SK-N-SH treated with all-trans-retinoic acid at 6 μM for 48 hours (cell line): ENCODE measurements at places on chromosomes 1 and 21.

DNA sequence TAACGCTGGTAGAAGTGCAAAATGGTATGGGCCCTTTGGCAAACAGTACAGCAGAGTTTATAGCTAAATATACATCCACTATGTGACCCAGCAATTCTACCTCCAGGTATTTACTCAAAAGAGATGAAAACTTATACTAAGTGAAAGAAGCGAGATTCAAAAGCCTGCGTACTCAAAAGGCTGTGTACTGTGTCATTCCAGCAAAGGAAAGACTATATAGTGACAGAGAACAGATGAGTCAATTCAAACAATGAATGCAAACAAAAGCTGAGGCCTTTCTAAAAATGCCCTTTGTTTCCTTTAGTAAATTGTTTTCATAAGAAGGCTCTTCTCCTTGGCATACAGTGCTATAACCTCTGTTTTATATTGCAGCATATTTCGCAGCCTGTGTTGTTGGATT, 268.8 kb upstream of the CSF3R start:
- no peak for ATAC-seq

DNA sequence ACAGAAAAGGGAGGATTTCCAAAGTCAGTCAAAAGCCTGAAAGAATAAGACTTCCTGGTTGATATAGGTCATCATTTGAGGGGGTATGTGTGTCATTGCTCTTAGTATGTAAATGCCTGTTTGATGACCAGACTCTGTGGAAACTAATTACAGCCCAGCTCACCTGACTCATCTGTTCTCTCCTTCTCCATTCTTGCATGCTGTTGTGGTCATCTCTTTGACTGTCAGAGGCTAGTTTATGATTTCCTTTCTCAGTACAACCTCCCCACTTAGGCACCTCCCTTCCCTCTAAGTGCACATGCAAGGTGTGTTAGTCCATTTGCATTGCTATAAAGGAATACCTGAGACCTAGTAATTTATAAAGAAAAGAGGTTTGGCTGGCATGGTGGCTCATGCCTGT, 2.4 kb upstream of the C1orf116 start:
- peak; percentile 55 for ATAC-seq

GRCh38 chr1:99647490-99647889, 1.6 kb downstream of the PALMD start:
- ATAC-seq = no peak

- peak; percentile 68 for ATAC-seq
These were observed at the start of gene S100A2 for GRCh38 chr1:153565529-153566374. TSS of gene S100A2 (minus strand) at chr1:153565844. CDS start at chr1:153563877, 1,967 bp downstream.

- ATAC-seq = no peak
These were observed 514.0 kb upstream of the ADAMTS5 start for GRCh38 chr21:27480841-27481261.

- ATAC-seq = no peak
These were observed 713.0 kb downstream of the BRINP3 start for GRCh38 chr1:189764391-189765320.

DNA sequence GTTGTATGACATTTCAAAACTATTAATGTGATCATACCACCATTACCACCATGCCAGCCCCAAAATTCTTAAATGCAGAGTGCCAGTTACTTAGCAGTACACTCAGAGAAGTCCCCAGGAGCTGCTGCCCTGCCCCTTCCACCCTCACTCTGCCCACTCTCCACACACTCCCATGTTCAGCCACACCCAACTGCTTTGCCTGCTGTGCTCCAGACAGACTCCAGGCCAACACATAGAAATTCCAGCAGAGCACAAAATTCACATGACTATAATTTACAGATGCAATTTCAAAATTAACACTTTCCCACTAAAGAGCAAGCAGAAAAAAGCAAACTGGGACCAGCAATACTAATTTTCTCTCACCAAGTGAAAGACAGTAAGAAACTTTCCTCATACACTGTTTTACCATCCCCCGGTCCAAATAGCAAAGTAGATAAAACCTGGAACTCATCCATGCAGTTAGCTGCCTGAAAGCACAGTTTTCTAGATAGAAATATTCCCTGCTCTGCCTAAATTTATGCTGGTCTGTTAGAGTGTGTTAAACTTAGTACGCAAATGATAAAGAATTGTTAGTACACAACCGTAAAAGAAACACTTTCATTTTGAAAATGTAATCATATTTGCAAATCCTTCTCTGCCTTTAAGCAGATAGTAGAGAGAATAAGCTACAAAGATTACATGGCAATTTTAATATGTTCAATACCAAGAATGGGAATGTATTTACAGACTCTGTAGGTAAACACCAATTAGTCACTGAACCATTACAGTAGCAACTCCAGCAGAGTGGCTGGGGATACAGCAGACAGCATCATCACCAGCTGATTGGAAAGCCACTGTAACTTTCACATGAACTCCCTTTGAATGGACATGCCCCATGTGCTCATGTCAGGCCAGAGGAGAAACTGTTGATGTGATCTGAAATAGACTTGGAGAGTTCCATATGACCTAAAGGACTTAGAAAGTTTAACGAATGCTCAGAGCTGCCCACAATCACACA, 176.5 kb downstream of the VAV3 start:
- no peak for ATAC-seq

- no peak for ATAC-seq
These were observed 88.4 kb upstream of the KCNA3 start for GRCh38 chr1:110763149-110763548.

GRCh38 chr21:25360593-25360992, 246.7 kb downstream of the MRPL39 start:
- ATAC-seq = peak; percentile 44; the same call in 1 of the 3 replicates

DNA sequence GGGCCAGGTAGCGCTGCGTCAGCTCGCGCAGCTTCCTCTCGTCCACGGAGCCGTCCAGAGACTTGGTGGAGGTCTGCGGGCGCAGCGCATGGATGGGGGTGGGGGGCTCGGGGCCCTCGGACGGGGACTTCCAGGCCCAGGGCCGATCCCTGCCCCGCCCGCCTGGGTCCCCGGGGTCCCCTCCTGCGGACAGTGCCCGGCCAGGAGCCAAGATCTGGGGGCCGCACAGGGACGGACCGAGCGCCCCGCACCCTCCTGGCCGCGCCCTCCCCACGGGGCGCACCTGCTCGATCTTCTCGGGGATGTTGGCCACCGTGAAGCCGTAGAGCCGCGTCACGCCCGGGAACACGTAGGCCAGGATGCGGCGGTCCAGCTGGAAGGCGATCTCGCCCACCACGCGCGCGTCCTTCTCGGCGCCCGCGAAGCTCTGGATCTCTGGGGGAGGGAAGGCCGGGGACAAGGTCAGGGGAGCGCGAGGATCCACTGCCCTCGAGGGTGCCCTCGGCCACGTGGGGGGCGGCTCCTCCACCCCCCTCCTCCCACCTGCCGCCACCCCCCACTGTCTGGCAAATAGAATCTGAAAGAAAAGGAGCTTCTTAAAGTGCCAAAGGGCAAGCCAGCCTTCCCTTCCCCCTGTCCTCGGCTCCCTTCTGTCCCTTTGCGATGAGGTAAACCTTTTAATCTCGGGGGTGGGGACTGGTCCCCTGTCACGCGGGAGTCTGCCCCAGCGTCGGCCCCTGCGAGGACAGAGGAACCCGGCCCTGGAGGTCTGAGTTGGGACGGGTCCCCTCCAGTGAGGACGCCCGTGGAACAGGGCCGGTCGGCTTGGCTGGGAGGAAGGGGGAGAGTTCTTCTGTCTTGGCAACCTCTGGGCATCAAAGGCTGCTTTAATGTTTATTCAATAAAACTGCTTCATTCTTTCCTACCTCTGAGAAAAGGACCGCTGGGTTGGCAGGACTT, 6.5 kb upstream of the FTCD start:
- no peak for ATAC-seq

GRCh38 chr21:32240851-32241687, 37.8 kb downstream of the MIS18A start:
- ATAC-seq = no peak

DNA sequence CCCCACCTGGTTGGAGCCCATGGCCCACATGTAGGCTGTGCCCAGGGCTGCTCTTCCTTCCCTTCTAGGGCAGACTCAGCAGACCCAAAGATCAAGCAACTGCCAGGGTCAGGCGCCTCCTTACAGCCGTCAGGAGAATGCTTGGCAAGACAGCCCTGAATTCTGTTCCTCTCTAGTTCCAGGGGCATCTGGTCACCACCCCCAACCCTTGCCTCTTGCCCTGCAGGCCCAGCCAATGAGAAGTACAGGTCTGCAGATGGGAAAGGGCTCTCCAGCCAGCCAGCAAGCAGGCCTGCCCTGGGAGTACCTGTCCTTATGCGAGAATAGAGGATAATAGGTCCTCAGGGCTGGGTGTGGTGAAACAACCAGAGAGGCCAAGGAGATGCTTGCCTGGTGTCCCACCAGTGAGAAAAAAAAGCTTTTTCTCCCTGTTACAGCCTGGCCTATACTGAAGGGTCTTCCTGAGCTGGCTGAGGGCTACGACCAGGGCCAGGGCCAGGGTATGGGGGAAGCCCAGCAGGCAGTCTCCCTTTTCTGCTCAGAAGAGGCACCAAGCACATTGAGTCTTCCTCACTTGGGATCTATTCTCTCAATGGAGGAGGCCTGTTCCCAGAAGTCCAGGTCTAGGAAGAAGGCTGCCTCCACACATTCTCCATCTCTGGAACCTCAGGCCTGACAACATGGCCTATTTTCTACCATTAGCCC, 31.4 kb downstream of the NAV1 start:
- ATAC-seq = no peak
